ENCODE measurements at places on chromosomes 2 and 18.

DNA sequence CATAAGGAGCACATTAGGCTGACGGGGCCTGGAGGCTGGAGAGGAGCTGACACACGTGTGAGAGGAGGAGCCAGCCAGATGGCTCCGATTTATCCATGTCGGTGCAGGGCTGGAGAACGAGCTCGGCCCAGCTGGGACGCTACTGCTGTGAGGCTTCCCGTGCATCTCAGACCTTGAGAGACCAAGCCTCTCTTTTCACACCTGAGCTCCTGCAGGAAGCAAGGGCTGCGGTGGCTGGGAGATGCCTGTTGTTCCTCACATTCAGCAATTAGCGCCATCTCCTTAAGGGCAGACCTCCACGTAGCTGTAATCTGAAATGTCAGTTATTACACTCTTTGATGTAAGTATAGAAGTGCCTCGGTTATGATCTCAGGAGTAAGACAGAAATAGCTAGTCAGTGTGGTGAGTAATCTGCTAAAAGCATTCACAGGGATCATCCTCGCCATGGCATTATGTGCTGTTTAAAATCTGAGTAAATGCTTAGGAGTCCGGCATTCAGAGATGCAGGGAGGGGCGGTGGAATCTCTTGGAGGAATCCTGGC is 107.9 kb downstream of the PRKCE start:
- DNase-seq = no peak

DNA sequence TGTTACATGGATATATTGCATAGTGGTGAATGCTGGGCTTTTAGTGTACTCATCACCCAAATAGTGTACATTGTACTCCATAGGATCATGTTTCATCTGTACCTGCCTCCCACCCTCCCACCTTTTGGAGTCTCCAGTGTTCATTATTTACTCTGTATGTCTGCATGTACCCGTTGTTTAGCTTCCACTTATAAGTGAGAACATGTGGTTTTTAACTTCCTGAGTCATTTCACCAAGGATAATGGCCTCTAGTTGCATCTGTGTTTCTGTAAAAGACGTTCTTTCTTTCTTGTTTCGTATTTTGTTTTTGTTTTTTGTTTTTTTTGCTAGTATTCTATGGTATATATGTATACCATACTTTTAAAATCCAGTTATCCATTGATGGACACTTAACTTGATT is 107.5 kb downstream of the MSTN start:
- no peak for DNase-seq

DNA sequence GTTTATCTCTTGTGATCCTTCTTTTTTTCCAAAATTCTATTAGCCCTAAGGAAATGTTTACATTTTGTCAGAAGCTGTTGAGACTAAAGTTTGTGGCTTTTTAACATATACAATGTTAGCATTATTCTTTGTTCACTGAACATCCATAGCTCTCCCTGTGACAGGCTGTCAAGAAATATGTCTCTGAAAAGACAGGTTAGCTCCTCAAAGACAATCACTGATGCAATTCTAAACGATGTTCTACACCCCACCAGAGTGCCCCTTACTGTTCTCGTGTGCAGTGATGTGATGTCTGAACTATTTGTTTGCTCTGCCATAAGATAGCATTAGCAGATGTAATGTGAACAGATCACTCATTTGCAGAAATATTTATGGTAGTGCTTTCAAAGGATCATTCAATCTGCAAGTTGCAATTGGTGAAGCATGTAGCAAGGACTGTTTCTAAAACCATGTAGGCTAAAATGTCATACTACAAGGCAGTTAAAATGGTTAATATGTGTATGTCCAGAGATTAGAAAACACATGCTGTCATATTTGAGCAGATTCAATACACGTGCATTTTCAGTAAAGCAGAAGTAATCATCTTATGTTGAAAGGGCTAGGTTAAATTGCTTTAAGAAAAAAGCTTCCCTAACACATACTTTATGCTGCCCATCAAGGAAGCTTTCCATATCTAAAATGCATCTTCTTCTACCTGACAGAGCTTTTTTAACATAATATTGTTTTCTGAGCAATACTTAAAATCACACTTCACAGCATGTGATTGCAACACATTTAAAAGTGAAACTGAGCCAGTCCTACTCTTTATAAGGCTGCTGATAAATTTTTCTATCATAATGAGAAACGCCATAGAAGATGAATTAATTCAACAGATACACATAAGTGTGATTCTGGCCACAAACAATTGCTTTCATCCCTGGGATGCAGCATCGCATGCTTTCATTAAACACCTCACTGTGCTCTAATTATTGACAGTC is 285.7 kb upstream of the UBE2E3 start:
- no peak for DNase-seq

DNA sequence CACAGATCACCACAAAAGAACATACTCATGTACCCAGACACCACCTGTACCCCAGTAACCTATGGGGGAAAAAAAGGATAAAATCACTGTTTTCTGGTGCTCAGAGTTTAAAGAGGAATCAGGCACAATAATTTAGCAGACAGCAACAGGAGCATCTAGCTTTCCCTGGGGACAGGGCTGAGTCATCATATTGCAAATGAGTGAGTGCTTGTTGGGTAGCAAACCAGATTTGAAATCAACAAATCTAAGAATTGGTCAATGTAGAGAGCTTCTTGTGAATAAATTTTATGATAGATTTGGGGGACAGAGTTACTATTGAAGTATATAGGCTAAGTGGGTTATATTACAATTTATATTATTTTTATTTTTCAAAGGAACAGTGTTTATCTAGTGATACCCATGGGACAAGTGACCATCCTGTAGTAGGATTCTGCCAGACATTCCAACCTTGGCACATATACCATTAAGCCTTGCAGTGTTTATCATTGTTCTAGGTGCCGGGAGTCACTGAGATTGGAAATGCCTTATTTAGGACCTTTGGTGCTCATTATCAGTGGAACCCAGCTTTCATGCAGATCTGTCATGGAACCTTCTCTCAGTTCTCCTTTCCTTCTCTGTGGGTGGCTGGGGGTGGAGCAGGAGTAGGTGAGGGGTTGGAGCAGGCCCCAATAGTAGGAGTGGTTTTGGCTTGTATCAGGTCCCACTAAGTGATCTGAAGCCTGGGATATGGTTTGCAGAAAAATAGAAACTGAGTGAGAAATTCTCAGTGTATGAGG is 117.2 kb downstream of the CERS6 start:
- DNase-seq = no peak

DNA sequence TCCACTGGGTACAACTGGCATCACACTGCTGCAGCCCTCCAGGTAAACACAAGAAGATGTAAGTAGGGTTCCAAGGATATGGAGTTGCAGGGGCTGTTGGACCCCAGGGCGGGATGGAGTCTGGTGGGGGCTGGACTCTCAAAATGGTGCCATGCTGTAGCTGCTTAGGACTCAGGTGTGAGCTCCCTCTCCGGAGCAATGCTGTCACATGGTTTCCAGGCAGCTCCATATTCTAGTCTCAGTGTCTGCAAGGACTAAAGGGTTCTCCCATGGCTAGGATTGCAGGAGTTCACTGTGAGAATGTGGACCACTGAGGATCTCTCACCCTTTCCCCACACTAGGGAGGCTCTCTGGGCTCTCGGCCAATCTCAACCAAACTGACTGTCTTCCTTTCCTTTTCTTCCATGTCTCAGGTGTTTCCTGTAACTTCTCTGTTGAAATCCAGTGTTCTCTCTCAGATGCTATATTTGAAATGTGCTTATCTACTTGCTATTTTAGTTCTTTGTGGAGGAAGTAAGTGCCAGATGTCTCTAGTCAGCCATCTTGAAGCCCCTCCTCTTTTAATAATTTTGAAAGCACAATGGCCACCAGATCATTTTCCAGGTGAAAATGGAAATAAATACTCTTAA is 57.6 kb downstream of the CCNT2 start:
- no peak for DNase-seq

GRCh38 chr2:129605646-129606045 is 373.8 kb upstream of the RAB6C start:
- DNase-seq = no peak

- DNase-seq = no peak
These were observed 274.2 kb upstream of the LRRTM4 start for GRCh38 chr2:77796397-77796796.

- no peak for DNase-seq
These were observed 24.5 kb downstream of the DYNC2LI1 start for GRCh38 chr2:43798300-43798699.

DNA sequence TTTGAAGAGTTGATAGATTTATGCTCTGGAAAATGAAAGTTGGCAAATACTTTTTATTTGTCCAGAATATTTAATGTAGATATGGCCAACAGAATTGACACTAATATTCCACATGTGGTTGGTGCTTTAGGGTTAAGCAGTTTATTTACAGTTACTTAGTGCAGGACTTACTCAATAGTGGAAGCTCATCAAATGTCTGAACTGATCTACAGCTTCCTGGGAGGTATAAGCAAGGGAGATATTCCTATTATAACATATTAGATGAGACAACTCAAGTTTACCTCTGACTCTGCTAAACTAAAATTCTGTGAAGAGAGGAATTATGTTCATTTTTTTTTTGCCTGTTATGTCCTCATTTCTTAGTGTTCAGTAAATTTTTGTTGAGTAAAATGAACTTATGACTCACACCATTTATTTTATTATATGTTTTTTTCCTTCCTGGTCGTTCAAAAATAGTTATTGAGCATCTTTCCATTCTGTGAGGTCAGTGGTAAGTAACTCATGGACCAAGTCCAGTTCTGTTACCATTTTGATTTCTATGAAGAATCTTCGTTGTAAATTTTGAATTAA is 13.6 kb downstream of the ABI2 start:
- no peak for DNase-seq

GRCh38 chr2:234287650-234288049 is 209.2 kb downstream of the ARL4C start:
- no peak for DNase-seq

- DNase-seq = no peak
These were observed 21.3 kb upstream of the COPS8 start for GRCh38 chr2:237064203-237065070.

GRCh38 chr18:63206433-63207142 is 113.0 kb downstream of the BCL2 start:
- no peak for DNase-seq

GRCh38 chr2:85470850-85471800 is 52.6 kb downstream of the SH2D6 start:
- no peak for DNase-seq

DNA sequence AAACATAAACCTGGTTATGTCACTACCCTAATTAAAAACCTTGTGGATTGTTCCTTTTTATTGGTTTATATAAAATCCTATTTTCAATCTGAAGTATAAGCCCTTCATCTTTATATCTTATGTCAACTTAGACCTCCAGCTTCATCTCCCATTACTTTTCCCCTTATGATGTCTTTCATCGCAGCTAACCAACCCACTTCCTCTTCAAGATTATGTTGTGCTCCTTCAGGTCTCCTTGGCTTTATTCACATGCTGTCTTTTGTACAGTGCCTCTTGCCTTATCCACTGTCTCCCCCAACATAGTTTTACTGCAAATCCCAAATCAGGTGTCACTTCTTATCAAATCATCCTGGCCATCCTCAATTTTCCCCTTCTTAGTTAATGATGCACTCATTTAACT is 25.9 kb downstream of the MBD5 start:
- DNase-seq = no peak

GRCh38 chr2:121182520-121182919 is 102.5 kb downstream of the TFCP2L1 start:
- DNase-seq = no peak

GRCh38 chr2:216286616-216287231 is 85.6 kb downstream of the MARCHF4 start:
- no peak for DNase-seq

- DNase-seq = no peak
These were observed 7.2 kb downstream of the SLC30A3 start for GRCh38 chr2:27255660-27256059.

GRCh38 chr2:149543845-149544244 is 43.7 kb downstream of the MMADHC start:
- no peak for DNase-seq

DNA sequence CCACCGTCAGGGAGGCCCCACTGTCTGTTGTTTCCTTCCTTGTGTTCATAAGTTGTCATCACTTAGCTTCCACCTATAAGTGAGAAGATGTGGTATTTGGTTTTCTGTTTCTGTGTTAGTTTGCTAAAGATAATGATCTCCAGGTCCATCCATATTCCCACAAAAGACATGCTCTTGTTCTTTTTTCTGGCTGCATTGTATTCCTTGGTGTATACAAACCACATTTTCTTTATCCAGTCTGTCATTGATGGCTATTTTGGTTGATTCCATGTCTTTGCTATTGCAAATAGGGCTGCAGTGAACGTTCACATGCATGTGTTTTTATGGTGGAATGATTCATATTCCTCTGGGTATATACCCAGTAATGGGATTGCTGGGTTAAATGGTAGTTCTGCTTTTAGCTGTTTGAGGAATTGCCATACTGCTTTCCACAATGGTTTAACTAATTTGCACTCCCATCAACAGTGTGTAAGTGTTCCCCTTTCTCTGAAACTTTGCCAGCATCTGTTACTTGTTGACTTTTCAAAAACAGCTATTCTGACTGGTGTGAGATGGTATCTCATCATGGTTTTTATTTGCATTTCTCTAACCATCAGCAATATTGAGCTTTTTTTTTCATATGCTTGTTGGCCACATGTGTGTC is 156.6 kb upstream of the NOSTRIN start:
- DNase-seq = no peak

- no peak for DNase-seq
These were observed 117.6 kb upstream of the CXCR4 start for GRCh38 chr2:136235546-136235945.

GRCh38 chr2:45256867-45257641 is 247.8 kb upstream of the SIX2 start:
- no peak for DNase-seq

DNA sequence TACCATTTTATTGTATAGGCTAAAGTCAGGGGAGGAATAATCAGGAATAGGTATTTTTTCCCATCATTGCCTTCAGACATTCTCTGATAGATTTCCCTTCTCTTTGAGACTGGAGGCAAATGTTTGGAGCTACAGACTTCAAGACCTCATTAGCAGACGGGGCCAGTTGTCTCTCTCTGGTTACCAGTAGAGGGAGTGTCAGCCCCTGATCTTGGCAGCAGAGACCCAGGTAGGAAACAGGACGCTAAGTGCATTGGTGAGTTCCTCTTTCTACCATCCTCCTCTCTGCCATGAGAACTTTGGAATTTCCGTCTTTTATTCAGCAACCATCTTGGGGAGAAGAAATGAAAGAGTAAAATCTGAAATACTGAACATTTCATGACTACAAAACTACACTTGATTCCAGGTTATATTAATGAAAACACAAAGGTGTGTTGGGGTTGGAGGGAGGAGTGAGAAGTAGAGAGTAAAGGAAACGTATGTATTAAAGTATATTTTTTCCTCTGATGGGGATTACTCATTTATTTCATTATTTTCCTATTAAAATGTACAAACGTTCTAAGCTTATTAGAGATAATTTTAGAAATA is 186.2 kb upstream of the GCFC2 start:
- no peak for DNase-seq

- no peak for DNase-seq
These were observed 168.2 kb downstream of the MCFD2 start for GRCh38 chr2:46747297-46747818.

GRCh38 chr2:224781400-224781799 is 65.2 kb upstream of the CCDC195 start:
- DNase-seq = no peak
